ENCODE measurements at places on chromosomes 4 and X.

GRCh38 chrX:133771086-133771646 is 214.2 kb downstream of the GPC3 start:
- no peak for DNase-seq

DNA sequence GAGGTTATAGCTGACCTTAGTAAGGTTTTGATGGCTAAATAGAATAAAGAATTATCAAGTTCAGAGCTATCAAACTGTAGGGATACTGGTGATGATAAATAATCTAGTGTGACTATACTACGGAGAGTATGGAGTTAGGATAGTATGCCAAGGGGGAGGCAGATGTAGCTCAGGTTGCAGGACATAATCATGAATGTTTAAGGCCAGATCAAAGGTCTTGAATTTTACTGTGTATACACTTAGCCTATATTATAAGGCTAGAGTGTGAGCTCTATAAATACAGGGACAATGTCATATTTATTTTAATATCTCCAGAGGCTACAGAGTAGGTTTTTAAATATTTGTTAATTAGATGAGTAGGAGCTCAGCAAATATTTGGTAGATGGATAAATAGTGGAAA is 131.1 kb upstream of the STIM2 start:
- DNase-seq = no peak

GRCh38 chr4:106854569-106855351 is 181.4 kb downstream of the DKK2 start:
- DNase-seq = no peak

GRCh38 chrX:72018277-72019112 is 107.8 kb downstream of the NHSL2 start:
- peak; percentile 86 for DNase-seq

- DNase-seq = no peak
These were observed 252.9 kb upstream of the TTC29 start for GRCh38 chr4:147198411-147199051.

GRCh38 chr4:47213106-47213505 is 181.7 kb downstream of the GABRB1 start:
- no peak for DNase-seq

GRCh38 chr4:66840178-66840577 is 705.1 kb downstream of the CENPC start:
- no peak for DNase-seq

DNA sequence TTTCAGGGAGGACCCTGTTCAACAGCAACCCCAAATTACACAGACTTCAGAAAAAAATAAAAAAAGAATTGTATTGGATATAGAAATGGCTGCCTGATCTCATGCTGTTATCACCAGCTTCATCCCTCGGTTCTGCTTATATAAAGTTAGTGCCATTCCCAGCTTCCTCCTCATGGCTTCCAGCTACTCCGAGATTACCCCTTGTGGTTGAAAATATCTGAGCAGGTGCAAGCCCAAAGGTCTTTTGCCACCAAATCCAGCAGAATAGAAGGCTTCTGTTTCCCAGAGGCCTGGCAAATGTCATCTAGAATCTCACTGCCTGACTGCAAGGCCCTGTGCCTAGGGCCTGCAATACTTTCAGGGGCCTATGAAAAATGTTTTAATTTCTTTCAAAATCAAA is 13.8 kb upstream of the HPGDS start:
- DNase-seq = no peak

GRCh38 chr4:80073473-80074008 is 512 bp upstream of the ANTXR2 start:
- DNase-seq = no peak

GRCh38 chr4:168600796-168601583 is 104.1 kb downstream of the PALLD start:
- no peak for DNase-seq

DNA sequence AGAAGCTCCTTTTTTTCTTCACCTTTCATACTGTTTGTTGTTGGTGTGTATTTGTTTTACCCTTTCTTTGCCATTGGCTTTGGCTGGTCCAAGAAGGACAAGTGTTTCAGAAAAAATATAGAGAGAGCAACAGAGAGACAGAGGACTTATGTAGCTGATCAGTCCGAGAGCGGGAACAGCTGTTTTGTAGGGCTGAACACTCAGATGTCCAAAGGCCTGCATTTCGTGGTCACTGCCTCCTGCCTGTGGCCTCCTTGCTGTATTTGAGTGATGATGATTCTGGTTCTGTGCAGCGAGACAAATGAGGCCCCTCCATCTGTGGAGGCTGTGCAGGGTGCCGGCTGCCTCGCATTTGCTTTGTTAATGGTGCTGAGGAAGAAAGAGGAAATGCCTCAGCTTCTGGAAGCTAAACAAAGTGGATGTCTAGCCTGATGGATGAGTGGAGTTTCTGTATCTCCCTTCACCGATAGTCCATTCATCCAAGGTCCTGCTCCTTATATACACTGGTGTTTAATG is 19.8 kb upstream of the STOX2 start:
- no peak for DNase-seq

DNA sequence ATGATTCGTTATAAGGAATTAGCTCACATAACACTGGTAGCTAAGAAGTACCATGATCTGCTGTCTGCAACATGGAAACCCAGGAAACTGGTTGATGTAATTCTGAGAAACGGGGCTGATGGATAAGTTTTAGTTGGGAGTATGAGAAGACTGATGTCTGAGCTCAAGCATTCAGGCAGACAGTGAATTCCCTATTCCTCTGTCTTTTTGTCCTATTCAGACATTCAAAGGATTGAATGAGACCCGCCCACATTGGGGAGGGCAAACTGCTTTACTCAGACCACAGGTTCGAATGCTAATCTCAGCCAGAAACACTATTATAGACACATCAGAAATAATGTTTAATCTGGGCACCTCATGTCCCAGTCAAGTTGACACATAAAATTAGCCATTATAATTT is 515.5 kb downstream of the STPG2 start:
- no peak for DNase-seq

- no peak for DNase-seq
These were observed 261.0 kb upstream of the NDST3 start for GRCh38 chr4:117773064-117773936.

DNA sequence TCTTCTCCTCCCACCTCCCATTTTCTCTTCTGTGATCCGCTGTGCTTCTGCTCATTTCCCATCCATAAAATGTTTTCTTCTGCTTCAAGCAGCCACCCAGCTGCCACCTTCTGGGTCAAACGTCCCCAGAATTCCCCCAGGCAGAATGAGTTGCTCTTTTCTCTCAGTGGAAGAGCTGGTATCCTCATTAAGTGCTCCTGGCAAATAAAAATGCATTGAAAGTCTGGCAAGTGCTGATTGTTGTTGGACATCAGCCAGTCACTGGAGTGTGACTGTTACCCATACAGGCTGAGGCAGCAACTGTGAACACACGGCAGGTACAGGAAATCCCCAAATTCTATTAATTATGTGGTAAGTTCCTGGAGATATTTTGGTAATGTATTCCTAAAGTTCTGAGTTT is 52.6 kb downstream of the LIMCH1 start:
- no peak for DNase-seq

- no peak for DNase-seq
These were observed 78.9 kb downstream of the NAF1 start for GRCh38 chr4:163087805-163088204.
